NCI-H2029 (cell line): ENCODE measurements at places on chromosomes 4 and X.

DNA sequence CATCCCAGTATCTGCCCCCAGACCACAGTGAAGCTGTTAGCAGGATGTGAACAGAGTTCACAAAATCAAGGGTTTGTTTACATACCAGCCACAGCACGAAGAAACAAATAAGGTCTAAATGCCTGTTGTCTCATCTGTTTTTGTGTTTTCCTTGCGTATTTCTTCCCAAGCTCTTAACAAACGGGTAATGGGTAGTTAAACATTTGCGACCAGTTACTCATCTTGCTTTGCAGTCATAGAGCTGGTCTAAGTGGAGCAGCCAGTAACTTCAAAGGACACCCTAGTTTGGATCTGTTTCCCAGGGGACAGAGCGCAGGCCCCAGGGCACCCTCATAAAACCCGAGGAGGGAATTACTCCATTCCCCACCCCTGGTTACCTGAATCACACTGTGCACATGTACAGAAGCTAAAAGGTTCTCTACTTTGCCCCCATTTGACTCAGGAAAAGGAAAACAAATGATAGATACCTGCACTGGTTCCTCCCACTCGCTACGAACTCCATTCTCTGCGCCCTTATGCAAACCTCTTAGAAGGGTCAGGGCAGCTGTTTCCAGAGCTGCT lies 68.8 kb downstream of the MAML3 start:
- no peak for DNase-seq

DNA sequence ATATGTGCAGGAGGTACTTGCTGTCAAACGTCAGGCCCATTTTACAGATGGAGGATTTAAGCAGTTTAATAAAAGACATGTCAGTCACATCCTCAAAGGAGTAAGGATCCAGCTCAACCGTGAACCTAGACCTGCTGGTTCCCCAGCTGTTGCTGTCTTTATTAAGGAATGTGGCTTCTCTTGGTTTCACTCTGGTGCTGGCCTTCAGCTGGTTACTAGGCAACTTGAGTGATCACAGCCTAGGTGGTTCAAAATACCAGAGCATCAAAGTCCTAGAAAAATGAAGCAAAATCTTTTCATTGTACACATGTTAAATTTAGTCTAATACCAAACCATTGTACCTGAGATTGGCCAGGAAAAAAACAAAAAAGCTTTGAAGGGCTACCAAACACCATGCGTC lies 32.7 kb upstream of the GLRA2 start:
- no peak for DNase-seq

- no peak for DNase-seq
Observed at GRCh38 chrX:19842542-19842941, 44.9 kb downstream of the SH3KBP1 start.

GRCh38 chrX:28351801-28352200 lies 235.4 kb upstream of the IL1RAPL1 start:
- DNase-seq = no peak

DNA sequence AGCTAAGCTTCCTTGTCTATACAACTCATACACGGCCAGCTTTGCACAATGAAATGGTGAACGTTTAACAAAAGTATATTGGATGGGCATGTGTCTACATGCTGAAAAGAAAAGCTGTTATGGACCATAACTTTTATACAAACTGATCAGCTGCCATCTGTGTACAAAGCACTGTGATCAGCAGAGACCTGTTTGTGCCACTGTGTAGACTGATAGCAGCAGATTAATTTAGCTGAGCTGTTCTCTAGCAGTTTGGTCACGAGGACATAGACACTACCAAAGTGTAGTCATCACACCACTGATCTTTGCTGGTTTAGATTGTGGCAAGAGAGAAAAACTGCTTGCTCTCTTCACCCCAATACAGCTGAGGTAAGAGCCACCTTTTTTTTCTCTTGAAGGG lies 124.5 kb downstream of the RAPGEF2 start:
- DNase-seq = no peak

DNA sequence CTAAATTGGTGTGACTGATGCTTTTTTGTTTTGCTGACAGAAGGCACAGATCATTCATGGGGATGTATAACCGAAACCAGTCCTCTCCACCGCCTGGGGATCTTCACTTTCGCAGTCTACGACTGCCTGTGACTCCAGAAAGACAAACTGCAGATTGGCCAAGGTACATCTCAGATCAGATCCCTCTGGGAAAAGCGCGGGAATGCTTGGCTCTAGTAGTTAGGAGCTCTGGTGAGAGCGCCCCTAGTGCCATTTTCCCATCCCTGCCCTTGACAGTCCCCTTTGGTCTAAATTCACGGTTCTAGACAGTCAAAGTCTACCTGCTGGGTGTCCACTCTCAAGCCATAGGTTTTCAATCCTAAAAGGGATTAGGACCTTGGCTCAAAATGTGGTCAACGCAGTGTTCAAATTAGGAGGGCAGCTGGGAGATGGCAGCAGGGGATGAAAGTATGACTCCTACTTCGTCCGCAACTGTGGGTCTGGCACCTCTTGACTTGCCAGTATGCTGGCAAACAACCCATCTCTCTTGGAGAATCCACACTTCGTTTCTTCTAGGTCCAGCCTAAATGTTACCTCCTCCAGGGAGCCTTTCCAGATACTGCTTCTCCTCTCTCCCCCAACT lies 6.9 kb upstream of the HAND2 start:
- no peak for DNase-seq

GRCh38 chrX:10922159-10922558 lies 189.0 kb upstream of the HCCS start:
- no peak for DNase-seq
